Pancreas (tissue), 10 donors: ENCODE measurements at places on chromosomes 7 and 10. TPM values are rescaled to one million over a fixed set of nuclear protein-coding genes. Genes with fewer than 3 reads are reported as not detected.

DNA sequence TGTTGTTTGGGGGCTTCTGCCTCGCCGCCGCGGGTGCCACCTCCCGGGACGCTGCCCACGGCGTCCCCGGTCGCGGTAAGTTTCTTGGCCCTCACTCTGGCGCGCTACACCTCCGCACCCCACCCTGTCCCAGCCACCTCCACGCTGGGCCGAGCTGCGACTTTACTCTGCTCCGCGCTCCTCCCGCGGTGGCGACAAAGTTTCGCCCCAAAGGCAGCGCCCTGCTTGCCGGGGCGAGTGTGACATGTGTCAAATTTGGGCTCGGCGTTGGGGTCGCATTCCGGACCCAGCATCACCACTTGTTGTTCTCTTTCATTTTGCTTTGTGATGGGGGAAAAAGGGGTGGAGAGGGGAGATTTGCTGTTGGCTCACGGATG, 167.7 kb upstream of the PPP1R3A start:
- peak; percentile 34 for DNase-seq
- peak overlapping the region; percentile 49 for H3K4me3 ChIP-seq

DNA sequence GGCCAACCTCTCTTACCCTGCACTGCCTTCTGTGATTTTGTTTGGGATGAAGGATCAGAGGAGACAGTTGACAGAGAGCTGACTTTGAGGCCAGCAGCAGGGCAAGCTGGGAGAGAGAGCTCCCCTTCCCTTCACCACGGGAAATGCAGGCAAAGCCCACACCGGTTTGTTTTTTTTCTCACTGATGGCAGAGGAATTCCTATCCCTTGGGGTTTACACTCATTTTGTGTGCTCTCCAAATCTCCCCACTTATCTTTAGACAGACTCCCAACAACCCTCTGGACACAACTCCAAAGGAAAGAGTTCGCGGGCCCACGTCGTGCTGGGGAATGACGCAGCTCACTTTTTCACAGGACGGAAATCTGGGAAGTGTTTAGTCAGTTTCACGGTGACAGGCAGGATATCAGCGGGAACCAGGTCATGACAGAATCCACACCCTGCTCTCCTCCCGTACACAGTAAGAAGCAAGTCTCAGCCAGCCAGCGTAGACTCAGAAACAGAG, 68.3 kb upstream of the FAM171A1 start:
- no peak overlapping the region for H3K27ac ChIP-seq
- no peaks in the 10 kb centered on the region for H3K27me3 ChIP-seq
- H3K4me1 ChIP-seq = no peaks in the 10 kb centered on the region
- no peaks in the 10 kb centered on the region for H3K36me3 ChIP-seq
- no peak for DNase-seq
- H3K4me3 ChIP-seq = no peak overlapping the region

DNA sequence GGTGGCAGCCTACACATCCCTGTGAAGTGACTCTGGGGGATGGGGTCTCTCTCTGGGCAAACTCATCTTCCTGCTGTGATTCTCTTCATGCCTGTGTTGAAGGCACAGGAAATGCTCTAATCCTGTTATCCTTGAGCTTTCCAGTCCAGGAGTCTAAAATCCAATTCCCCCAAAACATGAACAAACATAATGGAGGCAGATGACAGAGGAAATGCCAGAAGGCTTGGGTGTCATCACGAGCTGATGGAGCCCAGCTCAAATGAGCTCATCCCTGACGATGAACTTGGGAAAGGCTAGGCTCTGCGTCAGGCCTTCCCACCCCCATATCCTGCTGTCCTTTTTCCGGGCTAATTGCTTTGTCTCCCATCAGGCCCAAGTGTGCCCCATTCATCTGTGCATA, 165.9 kb upstream of the PODXL start:
- H3K4me1 ChIP-seq = no peaks in the 10 kb centered on the region
- DNase-seq = no peak
- no peak overlapping the region for H3K27ac ChIP-seq
- no peaks in the 10 kb centered on the region for H3K27me3 ChIP-seq
- H3K36me3 ChIP-seq = no peaks in the 10 kb centered on the region

DNA sequence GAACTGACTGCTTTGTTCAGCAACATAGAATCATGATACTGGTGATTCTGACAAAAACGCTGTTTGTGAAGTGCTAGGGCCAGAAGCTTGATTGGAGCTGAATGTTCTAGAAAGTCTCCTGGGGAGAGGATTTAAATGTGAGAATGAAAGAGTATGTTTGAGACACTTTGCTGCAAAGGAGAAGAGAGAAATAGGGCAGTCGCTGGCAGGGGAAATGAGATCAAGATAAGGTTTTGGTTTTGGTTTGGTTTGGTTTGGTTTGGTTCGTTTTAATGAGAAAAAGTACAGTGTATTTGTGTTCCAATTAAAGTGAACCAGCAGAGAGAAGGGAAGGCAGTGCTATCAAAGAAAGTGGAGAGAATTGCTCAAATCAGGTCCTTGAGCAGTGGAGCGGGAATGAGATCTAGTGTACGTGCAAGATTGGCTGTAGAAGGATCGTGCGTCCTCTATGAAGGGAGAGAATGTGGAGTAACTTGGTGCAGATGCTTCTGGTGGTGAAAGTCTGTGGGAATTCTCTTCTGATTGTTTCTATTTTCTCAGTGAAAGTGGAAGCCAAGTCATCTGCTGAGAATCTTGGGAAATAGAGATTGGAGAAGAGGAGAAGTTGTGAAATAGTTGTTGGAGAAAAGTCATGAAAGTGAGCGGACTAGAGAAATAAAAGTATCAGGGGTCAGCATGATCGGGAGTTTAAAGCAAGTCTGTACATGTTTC, 270.5 kb downstream of the CCDC3 start:
- no peaks in the 10 kb centered on the region for H3K4me1 ChIP-seq
- no peaks in the 10 kb centered on the region for H3K27me3 ChIP-seq
- H3K27ac ChIP-seq = no peak overlapping the region
- no peak overlapping the region for H3K4me3 ChIP-seq

HMX2 gene
- polyA plus RNA-seq = not detected
